ENCODE measurements at places on chromosomes 6 and 20. TPM values are rescaled to one million over a fixed set of nuclear protein-coding genes. Genes with fewer than 3 reads are reported as not detected.
A peak's percentile ranks its signal among the peaks of the same experiment; 100 is the strongest.

- DNase-seq = no peak
These were observed 18.1 kb downstream of the ACSS1 start for GRCh38 chr20:25039697-25040437.

The CYP39A1 gene
- total RNA-seq = 2.9 TPM

DNA sequence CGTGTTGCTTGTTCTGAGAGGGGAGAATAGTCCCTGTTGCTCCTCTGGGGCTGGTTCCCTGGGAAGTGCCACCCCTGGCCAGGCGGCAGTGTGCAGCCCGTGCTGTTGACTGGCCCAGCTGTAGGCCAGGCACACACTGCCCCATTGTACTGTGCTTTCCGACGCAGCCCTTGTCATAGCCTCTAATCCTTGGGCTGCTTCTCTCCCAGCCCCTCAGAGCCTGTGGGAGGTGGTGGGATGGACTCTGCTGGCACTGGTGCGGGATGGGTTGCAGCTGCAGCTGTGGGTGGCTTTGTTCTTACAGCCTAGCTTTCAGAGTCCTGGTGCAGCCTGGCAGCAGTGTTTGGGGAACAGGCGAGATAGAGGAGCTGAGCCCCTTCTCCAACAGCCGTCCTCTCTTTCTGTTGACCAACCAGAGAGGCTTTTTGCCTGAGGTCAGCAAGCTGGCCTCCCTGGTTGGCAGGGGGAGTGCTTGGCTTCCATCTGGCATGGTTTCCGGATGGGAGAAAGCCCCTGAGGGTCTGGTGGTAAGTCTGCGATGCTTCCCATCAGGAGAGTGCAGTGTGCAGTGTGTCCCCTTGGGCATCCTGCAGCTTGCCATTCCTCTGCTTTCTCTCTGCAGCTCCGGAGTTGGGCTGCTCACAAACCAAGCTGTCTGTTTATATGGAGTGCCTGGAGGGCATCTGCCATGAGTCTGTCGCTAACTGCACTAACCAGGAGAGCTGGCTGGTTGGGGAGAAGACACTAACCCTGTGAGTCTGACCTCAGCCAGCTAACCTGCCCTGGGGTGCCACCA is 12.1 kb downstream of the TJAP1 start:
- DNase-seq = peak; percentile 66

DNA sequence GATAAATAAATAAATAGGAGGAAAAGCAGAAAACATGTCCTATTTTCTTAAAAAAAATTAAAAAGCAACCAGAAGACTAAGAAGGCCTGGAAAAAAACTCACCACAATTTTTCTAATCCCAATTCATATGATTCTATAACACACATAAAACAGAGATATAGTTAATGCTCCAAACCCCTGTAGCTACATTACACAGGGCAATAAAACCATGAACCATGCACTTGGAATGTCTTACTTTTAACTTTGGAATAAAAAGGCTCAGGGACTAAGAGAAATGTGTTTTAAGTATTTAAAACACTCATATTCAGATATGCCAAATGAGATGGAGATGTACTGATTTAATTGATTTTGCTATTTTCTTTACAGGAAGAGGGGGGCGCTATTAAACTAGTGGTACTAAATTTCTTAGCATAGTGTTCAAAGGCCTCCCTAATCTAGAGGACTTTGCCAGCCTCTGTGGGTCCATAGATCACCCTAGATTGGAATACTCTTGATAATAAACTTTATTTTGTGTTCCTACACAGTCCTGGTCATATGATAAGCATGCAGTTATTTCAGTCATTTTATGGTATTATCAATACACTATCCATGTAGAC is 30.3 kb upstream of the GCM1 start:
- no peak for DNase-seq

The PTPN1 gene
- total RNA-seq = 15.9 TPM

The TXLNB gene
- 0.82 TPM for total RNA-seq

GRCh38 chr6:32943864-32944649 is 3.2 kb upstream of the HLA-DMB start:
- DNase-seq = no peak

The BPIFA1 gene
- total RNA-seq = not detected

GRCh38 chr6:111238464-111239119 is 151.3 kb downstream of the SLC16A10 start:
- DNase-seq = no peak

The TSHZ2 gene
- total RNA-seq = 2.4 TPM

GRCh38 chr6:98576791-98577190 is 257.6 kb upstream of the POU3F2 start:
- no peak for DNase-seq

DNA sequence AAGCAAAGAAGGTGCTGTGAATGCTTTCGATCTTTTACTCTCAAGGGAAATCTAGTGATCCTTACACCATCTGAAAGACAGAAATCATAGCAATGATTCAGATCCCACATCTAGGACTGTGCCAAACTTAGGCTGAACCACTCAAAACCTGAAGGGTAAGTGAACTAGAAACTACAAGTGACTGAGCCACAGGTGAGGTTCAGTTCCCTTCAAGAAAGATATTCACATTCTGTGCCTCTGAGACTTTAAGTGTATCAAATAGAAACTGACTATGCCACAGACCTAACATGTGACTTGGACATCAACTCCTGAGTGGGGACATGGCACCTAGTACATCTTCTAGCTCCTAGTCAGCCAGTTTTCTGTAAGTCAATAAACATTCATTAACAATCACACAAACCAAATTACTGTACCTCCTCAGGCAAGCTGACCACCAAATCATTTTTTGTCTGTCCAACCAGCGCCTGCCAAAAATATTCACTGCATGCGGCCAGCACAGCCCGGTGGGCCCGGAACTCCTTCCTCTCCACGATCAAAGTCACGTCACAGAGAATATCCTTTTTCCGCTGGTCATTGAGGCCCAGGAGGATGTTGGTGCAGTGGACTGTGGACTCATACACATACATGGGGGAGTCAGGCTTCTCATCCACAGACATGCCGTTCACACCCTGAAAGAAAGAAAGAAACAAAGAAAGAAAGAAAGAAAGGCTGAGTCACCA is 114.1 kb downstream of the GJA10 start:
- no peak for DNase-seq

The ZNF831 gene
- total RNA-seq = under 0.01 TPM

The ARG1 gene
- 0.41 TPM for total RNA-seq

DNA sequence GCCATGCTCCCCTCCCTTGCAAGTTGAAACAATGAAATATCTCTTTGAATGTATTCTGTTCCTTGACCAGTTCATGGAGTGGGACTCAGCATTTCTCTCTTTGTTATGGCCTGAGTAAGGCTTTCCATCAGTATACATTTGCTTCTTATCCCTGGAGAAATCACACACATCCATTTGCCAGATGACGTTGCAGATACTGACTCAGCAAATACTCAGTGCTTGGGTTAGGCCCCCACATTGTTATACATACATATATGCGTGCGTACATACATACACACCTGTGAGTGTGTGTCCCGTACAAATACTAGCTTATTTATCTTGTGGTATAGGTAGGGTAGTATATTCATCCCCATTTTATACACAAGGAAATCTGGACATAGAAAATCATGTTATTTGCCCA is 72.4 kb downstream of the PLG start:
- no peak for DNase-seq

DNA sequence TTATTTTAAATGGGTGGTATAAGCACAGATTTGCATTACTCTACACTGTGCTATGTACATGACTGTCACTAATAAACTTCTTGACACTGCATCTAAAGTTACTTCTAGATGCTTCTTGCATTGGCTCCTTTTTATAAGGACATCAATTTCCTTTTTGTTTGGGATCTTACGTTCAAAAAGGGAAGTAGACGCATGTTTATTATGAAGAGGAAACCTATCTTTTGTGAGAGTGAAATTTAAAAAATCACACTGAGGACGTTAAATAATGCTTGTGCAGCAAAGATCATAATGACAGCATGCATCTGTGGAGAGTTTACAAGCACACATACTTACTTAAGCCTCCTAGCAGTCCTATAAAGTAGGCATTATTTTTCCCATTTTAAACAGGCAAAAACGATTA is 479.5 kb downstream of the CD83 start:
- no peak for DNase-seq

DNA sequence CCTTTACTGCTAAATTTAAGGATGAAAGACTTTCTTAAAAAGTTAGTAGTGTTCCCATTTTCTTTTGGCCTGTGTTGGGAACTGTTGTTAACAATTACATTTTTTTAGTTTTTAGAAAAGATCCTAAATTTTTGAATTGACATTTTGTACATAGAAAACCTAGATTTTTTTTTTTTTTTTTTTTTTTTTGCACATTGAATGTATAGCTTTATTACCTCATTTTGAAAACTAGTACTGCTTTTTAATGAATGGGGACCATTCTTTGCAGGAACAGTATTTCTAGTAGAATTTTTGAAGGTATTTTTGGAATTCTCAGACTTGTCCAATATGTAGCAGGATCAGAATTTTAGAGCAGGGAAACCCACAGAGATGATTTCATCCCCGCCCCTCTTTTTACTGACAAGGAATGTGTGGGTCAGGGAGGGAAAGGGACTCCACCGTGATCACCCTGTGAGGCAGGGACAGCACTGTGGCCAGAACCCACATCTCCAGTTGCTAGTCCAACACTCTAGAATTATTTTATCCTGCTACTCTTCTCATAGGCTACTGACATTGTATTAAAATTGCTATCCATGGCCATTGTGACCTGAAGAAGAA is 154.4 kb upstream of the SUPT3H start:
- DNase-seq = no peak

The ANKRD6 gene
- 28.9 TPM for total RNA-seq

DNA sequence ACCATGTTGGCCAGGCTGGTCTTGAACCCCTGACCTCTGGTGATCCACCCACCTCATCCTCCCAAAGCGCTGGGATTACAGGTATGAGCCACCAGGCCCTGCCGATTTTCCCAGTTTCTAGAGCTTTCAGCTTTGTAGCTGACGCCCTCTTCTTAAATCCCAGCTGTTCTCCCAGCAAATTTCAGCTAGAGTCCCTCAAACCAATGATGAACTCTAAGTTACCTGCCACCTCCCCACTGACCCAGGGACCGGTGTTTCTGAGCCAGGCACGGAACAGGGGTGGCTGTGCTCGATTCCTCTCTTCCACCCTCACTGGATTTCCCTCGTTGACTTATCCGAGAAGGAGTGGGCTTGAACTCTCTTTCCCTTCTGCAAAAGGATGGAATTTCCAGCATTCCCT is 39.1 kb downstream of the SUN5 start:
- DNase-seq = no peak

The OR2H2 gene
- not detected for total RNA-seq

The DEF6 gene
- total RNA-seq = 2.4 TPM

The ANKRD66 gene
- total RNA-seq = not detected

The DEK gene
- total RNA-seq = 157 TPM

DNA sequence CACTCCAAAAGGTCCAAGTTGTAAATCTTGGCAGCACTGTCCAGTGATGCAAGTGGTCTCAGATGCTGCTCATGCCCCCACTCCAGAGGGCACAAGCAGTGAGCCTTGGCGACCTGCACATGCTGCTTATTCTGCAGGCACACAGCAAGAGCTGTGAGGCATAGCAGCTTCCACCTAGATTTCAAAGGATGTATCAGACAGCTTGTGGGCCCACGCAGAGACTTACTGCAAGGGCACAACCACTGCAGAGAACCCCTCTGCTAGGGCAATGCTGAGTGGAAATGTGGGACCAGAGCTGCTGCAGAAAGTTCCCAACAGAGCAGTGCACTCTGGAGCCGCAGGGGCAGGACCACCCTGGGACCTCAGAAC is 26.4 kb downstream of the SDHAF4 start:
- no peak for DNase-seq
